ENCODE measurements at places on chromosomes 1 and 21.

GRCh38 chr1:175179837-175180590 lies 12.6 kb downstream of the KIAA0040 start:
- no peaks in the 10 kb centered on the region for H3K4me1 ChIP-seq
- H3K4me3 ChIP-seq: no peak overlapping the region
- no peak overlapping the region for H3K27ac ChIP-seq
- peaks cover 5% of the 10 kb centered on the region for H3K36me3 ChIP-seq

GRCh38 chr1:198805498-198806151 lies 166.8 kb downstream of the PTPRC start:
- no peaks in the 10 kb centered on the region for H3K27me3 ChIP-seq
- no peak overlapping the region for H3K27ac ChIP-seq
- DNase-seq: no peak

GRCh38 chr1:107202007-107202406 lies 61.2 kb downstream of the NTNG1 start:
- DNase-seq: no peak
- no peaks in the 10 kb centered on the region for H3K27me3 ChIP-seq
- H3K4me1 ChIP-seq: no peaks in the 10 kb centered on the region
- H3K4me3 ChIP-seq: no peak overlapping the region
- H3K27ac ChIP-seq: no peak overlapping the region

DNA sequence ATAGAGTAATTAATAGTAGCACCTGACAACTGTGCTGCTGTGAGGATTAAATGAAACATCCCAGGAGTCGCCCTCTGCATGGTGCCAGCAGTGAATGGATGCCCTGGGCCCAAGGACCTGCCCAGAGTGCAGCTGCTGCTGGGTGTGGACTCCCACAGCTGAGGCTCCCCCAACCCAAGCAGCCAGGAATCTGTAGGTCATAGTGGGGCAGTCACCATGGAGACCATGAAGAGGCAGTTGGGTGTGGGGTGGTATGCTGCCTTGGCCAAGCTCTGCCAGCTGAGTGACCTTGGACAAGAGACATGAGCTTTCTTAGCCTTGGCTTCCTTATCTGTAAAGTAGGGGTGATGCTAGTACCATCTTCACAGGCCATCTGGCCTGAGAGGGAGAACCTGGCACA lies 9.4 kb downstream of the OLIG2 start:
- no peak overlapping the region for H3K27ac ChIP-seq
- DNase-seq: no peak
- no peaks in the 10 kb centered on the region for H3K36me3 ChIP-seq
- H3K4me1 ChIP-seq: no peaks in the 10 kb centered on the region
- no peak overlapping the region for H3K4me3 ChIP-seq
- H3K27me3 ChIP-seq: no peaks in the 10 kb centered on the region

- DNase-seq: no peak
- no peak overlapping the region for H3K27ac ChIP-seq
- no peak overlapping the region for H3K4me3 ChIP-seq
- H3K4me1 ChIP-seq: peaks cover 25% of the 10 kb centered on the region
- no peaks in the 10 kb centered on the region for H3K27me3 ChIP-seq
Observed at GRCh38 chr1:19478322-19478721, 7.0 kb downstream of the CAPZB start.

GRCh38 chr1:157798211-157798610 lies 21.3 kb upstream of the FCRL2 start:
- no peaks in the 10 kb centered on the region for H3K4me1 ChIP-seq
- no peak for DNase-seq
- H3K36me3 ChIP-seq: no peaks in the 10 kb centered on the region
- no peak overlapping the region for H3K27ac ChIP-seq
- no peaks in the 10 kb centered on the region for H3K27me3 ChIP-seq

DNA sequence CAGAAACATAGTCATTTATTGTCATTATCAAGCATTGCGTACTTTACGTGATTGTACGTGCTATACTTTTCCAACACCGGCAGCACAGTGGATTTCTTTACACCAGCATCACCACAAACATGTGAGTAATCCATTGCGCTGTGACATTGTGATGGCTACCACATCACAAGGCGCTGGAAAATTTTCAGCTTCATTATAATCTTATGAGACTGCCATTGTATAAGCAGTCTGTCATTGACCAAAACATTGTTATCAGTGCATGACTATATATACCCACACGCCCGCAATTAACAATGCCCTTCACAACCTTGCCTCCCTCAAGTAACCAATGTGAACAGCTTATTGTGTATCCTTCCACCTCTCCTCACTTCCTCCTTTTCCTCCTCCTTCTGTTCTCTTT lies 137.6 kb downstream of the ZZZ3 start:
- no peaks in the 10 kb centered on the region for H3K27me3 ChIP-seq
- no peak overlapping the region for H3K27ac ChIP-seq
- no peak for DNase-seq
- H3K4me3 ChIP-seq: no peak overlapping the region
- H3K4me1 ChIP-seq: no peaks in the 10 kb centered on the region
- no peaks in the 10 kb centered on the region for H3K36me3 ChIP-seq

- no peak overlapping the region for H3K4me3 ChIP-seq
- H3K36me3 ChIP-seq: peaks cover 13% of the 10 kb centered on the region
- no peak for DNase-seq
Observed at GRCh38 chr1:9352377-9353134, 59.9 kb downstream of the SPSB1 start.

GRCh38 chr1:109263234-109263596 lies 13.9 kb downstream of the CELSR2 start:
- no peak overlapping the region for H3K4me3 ChIP-seq
- DNase-seq: no peak
- H3K36me3 ChIP-seq: no peaks in the 10 kb centered on the region
- H3K4me1 ChIP-seq: no peaks in the 10 kb centered on the region
- no peaks in the 10 kb centered on the region for H3K27me3 ChIP-seq

- H3K4me3 ChIP-seq: no peak overlapping the region
- H3K27ac ChIP-seq: no peak overlapping the region
- peaks cover 4% of the 10 kb centered on the region for H3K4me1 ChIP-seq
- H3K36me3 ChIP-seq: no peaks in the 10 kb centered on the region
Observed at GRCh38 chr1:39690225-39690624, 1.0 kb downstream of the HPCAL4 start.

- H3K36me3 ChIP-seq: no peaks in the 10 kb centered on the region
- no peaks in the 10 kb centered on the region for H3K27me3 ChIP-seq
Observed at GRCh38 chr1:199197695-199198094, 558.9 kb downstream of the PTPRC start.

- no peak overlapping the region for H3K27ac ChIP-seq
- no peaks in the 10 kb centered on the region for H3K4me1 ChIP-seq
- DNase-seq: no peak
Observed at GRCh38 chr1:81366173-81366572, 434.6 kb upstream of the ADGRL2 start.

GRCh38 chr1:53376041-53376461 lies 48.2 kb upstream of the LRP8 start:
- no peak for DNase-seq
- no peak overlapping the region for H3K27ac ChIP-seq
- no peaks in the 10 kb centered on the region for H3K36me3 ChIP-seq

DNA sequence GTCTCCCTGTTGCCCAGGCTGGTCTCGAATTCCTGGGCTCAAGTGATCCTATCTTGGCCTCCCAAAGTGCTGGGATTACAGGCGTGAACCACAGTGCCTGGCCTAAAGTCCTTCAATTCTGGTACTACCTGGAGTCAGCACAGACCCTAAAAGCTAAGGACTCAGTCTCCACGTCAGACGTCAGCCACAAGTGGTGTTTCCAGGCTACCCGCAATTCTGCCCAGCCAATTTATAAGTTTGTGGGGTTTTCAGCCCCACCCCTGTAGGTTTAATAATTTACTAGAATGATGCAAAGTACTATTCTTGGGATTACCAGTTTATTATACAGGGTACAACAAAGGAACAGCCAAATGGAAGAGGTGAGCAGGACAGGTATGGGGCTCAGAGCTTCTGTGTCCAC lies 10.6 kb upstream of the DIP2A start:
- H3K36me3 ChIP-seq: peaks cover 8% of the 10 kb centered on the region
- no peaks in the 10 kb centered on the region for H3K4me1 ChIP-seq
- H3K27me3 ChIP-seq: no peaks in the 10 kb centered on the region
- no peak overlapping the region for H3K4me3 ChIP-seq
- DNase-seq: no peak
- H3K27ac ChIP-seq: no peak overlapping the region

DNA sequence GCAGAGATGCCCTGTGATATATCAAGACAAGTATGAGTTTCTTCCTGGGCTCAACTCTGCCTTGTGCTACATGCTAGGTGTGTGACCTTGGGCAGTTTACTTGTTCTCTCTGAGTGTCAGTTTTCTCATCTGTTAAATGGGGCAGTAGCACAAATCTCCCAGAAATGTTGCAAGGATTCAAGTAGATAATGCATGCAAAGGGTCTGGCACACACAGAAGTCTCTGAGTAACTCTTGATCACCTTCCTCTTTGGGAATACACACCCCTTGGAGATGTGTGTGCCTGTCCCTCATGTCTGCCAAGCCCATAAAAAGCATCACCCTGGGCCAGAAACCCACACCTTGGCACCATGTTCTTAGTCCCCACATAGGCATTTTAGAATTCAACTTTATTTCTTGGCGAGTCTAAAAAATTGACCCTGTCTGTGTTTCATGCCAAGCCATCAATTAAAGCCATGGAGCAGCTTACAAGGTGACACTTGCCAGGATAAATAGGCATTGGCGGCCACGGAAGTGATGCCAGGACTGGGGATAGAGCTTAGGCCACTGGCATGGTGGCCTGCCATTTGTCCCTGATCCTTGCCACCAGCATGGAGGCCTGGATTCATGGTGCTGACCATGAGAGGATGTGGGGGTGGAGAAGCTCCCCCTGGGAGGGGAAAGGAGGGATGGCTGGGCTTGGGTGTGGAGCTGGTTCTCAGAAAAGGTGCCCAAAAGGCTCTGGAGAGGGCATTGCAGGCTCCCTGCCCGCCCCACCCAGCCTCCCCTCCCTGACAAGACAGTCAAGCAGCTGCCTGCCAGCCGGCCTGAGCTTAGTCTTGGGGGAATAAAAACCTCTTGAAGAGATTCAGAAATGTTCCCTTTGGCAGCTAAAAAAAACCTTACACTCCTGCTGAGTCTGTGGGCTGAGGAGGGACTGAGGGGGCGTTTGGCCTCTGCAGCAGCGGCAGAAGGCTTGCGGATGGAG lies 118.0 kb upstream of the IPO9 start:
- H3K4me3 ChIP-seq: no peak overlapping the region
- no peaks in the 10 kb centered on the region for H3K27me3 ChIP-seq
- DNase-seq: no peak
- H3K4me1 ChIP-seq: peaks cover 56% of the 10 kb centered on the region

DNA sequence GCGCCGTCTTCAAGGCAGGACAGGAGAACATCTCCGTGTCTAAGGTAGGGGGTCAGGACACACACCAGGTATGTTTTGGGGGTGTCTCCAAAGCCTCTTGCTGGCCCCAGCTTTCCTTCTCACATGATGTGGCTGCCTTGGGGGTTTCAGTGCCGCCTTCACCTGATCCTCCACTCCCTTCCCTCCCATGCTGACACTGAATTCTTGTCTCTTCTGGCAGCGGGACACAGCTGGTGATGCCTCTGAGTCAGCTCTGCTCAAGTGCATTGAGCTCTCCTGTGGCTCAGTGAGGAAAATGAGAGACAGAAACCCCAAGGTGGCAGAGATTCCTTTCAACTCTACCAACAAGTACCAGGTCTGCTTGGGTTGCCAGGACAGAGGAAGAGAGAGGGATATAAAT lies 13.5 kb downstream of the ATP1A2 start:
- peaks cover 65% of the 10 kb centered on the region for H3K36me3 ChIP-seq
- DNase-seq: no peak
- peak overlapping the region; percentile 58 for H3K27ac ChIP-seq
- H3K27me3 ChIP-seq: no peaks in the 10 kb centered on the region
- peaks cover 10% of the 10 kb centered on the region for H3K4me1 ChIP-seq

- no peaks in the 10 kb centered on the region for H3K27me3 ChIP-seq
- no peak overlapping the region for H3K4me3 ChIP-seq
- no peak overlapping the region for H3K27ac ChIP-seq
- no peaks in the 10 kb centered on the region for H3K4me1 ChIP-seq
- no peaks in the 10 kb centered on the region for H3K36me3 ChIP-seq
- DNase-seq: no peak
Observed at GRCh38 chr1:94384485-94385265, 33.5 kb upstream of the ABCD3 start.

DNA sequence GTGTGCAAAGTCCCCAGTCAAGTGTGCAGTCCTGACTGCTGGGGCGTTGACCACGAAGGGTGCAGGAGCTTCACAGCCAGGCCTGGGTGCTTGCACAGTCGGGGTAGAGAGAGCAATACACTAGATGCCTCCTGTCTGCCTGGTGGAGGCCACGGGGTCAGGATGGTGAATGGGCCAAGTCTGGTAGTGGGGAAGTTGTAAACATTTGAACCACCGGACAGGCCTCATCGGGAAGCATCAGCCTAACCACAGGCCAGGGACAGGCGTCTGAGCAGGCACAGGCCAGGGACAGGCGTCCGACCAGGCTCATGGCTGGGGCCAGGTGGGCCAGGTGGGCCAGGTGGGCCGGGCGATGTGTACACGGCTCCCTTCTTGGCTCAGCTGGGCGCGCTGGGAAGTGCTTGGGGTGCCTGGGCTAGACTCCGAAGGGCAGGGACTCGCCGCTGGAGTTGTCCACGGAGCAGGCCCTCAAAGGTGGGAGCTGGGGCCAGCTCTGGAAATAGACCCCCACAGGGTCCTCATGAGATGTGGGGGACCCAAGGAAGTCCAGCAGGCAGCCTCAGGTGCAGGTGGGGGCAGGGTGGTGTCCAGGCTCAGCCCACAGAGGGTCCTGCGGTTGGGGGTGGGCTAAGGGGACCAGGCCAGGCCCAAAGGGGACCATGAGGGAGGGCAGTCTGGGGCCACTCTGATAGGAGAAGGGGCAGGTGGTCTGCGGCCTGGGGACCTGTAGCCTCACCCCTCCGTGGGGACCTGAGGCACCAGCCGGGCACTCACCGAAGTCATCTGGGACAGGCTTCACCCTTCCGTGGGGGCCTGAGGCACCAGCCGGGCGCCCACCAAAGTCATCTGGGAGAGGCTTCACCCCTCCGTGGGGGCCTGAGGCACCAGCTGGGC lies 15.0 kb downstream of the COL6A1 start:
- H3K4me1 ChIP-seq: peaks cover 4% of the 10 kb centered on the region
- no peak overlapping the region for H3K4me3 ChIP-seq
- no peaks in the 10 kb centered on the region for H3K27me3 ChIP-seq
- DNase-seq: no peak
- peak overlapping the region; percentile 85 for H3K27ac ChIP-seq

GRCh38 chr1:26215246-26215645 lies 18.8 kb upstream of the CEP85 start:
- no peak overlapping the region for H3K4me3 ChIP-seq
- DNase-seq: no peak
- H3K36me3 ChIP-seq: no peaks in the 10 kb centered on the region
- H3K27me3 ChIP-seq: no peaks in the 10 kb centered on the region
- H3K27ac ChIP-seq: no peak overlapping the region

- no peaks in the 10 kb centered on the region for H3K4me1 ChIP-seq
- no peak overlapping the region for H3K4me3 ChIP-seq
- H3K27ac ChIP-seq: no peak overlapping the region
- H3K27me3 ChIP-seq: no peaks in the 10 kb centered on the region
- H3K36me3 ChIP-seq: no peaks in the 10 kb centered on the region
Observed at GRCh38 chr1:177429234-177429633, 258.5 kb downstream of the BRINP2 start.

GRCh38 chr21:33569991-33570390 lies 18.5 kb downstream of the DONSON start:
- DNase-seq: no peak
- no peaks in the 10 kb centered on the region for H3K4me1 ChIP-seq
- H3K27me3 ChIP-seq: no peaks in the 10 kb centered on the region
- peaks cover 44% of the 10 kb centered on the region for H3K36me3 ChIP-seq

All from ascending aorta (tissue), 2 donors.